Heart left ventricle (tissue), 16 donors: ENCODE measurements at places on chromosomes 7 and 10. TPM values are rescaled to one million over a fixed set of nuclear protein-coding genes. Genes with fewer than 3 reads are reported as not detected.
A peak's percentile ranks its signal among the peaks of the same experiment; 100 is the strongest.

Gene CPA2
- 0.79 TPM for total RNA-seq

DNA sequence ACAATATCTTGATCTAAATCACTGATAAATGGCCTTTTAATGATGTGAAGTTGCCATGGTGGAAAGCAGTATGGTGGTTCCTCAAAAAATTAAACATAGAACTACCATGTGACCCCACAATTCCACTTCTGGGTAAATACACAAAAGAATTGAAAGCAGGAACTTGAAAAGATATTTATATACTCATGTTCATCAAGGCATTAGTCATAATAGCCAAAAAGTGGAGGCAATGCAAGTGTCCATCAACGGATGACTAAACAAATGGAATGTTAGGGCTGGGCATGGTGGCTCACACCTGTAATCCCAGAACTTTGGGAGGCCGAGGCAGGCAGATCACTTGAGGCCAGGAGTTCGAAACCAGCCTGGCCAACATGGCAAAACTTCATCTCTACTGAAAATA is 2.0 kb upstream of the DNAJC12 start:
- DNase-seq, result no peak

DNA sequence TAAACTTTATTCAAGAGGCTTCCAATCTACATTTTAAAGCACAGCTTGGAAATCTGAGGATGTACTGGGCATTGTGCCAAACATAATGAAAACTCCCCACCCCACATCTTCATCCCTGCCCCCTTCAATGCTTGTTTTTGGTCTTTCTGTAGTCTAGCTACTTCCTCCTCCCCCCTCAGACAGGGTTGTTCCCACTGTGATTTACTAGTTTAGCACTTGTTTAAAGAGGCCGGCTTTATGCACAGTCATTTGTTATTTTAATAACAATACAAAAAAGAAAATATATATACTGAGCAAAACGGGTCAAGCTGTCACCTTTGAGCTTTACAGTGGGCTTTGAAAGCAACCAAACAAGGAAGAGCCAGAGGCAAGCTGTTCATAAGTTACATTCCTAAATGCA is 132.6 kb downstream of the CHRM2 start:
- DNase-seq, result no peak

DNA sequence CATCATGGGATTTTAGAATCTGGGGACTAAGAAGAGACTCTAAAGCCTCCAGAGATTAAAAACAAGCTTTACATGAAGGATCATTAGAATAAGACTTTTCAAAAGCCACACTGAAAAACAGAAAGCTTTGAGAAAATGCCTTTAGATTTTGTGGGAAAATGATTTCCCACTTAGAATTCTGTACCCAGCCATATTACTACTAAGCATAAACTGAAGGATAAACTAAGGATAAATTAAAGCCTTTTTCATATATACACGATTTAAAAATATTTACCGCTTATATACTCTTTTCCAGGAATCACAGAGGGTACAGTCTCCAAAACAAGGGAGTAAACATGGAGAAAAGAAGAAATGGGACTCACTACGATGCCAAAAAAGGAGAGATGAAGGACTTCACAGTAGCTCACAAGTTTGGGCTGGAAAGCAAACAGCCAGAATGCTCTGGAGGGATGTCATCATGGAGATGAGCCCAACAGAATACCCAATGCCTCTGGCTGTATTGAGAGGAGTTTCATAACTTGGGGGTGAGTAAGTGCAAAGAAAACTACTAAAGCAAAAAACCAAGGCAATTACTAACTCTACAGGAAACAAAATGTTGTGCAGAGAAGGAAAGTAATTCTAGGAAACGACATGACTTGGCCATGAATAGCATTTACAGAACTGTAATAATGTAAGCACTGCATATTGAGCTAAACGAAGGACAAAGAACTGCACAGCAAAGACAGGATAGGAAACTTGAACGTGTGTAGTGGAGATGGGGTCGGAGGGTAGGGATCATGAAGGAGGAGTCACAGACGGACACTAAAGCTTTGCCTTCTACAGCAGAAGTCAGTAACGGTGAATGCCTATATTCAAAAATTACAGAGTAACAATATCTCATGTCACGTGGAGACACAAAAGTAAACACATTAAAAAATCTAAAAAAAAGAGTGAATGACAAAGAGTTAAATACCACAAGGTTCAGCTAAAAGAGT is 61.4 kb upstream of the ASAH2 start:
- DNase-seq, result no peak

GRCh38 chr10:5565205-5565545 is 40.4 kb downstream of the CALML3 start:
- DNase-seq, result no peak

- DNase-seq, result no peak
Observed at GRCh38 chr10:4046712-4047354, 261.8 kb upstream of the KLF6 start.

GRCh38 chr10:68112837-68113236 is 3.5 kb downstream of the MYPN start:
- no peak for DNase-seq

GRCh38 chr10:34200355-34200901 is 614.7 kb downstream of the PARD3 start:
- no peak for DNase-seq

- no peak for DNase-seq
Observed at GRCh38 chr7:146894927-146895326, 778.3 kb downstream of the CNTNAP2 start.

Gene EPO
- total RNA-seq, result not detected

Gene CUX1
- 146 TPM for total RNA-seq

GRCh38 chr10:124791547-124792348 is at the start of gene EEF1AKMT2:
TSS of gene EEF1AKMT2 (minus strand) at chr10:124791887. CDS start at chr10:124791833, 54 bp downstream.
- peak; percentile 88 for DNase-seq

DNA sequence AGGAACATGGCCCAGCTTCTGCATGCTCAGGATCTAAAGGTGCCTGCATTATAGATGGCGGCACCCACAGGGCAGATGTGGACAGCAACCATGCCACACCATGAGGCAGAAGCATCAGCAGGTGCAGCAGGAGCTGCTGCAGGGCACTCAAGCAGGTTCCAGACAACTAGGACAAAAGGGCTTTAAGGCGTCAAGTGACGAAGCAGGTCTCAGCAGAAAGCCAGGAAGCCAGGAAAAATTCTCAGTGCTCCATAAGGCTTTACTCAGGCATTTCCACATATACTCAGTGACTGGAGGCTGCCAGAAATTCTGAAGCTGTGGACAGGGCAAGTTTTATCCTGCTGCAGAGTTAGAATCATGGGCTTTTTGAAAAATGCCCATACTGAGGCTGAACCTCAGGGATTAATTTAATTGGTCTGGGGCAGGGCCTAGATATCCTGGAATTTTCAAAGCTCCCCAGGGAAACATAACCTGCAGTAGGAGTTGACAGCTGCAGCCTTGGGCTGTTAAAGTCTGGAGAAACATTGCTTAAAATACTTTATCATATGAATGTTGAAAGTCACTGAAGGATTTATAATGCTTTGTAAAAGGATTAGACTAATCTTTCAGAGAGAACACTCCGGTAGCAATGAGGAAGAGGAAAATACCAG is 68.1 kb upstream of the RNF148 start:
- no peak for DNase-seq

- no peak for DNase-seq
Observed at GRCh38 chr10:123798856-123799255, 92.8 kb downstream of the CPXM2 start.

Gene IPMK
- 4.2 TPM for total RNA-seq

DNA sequence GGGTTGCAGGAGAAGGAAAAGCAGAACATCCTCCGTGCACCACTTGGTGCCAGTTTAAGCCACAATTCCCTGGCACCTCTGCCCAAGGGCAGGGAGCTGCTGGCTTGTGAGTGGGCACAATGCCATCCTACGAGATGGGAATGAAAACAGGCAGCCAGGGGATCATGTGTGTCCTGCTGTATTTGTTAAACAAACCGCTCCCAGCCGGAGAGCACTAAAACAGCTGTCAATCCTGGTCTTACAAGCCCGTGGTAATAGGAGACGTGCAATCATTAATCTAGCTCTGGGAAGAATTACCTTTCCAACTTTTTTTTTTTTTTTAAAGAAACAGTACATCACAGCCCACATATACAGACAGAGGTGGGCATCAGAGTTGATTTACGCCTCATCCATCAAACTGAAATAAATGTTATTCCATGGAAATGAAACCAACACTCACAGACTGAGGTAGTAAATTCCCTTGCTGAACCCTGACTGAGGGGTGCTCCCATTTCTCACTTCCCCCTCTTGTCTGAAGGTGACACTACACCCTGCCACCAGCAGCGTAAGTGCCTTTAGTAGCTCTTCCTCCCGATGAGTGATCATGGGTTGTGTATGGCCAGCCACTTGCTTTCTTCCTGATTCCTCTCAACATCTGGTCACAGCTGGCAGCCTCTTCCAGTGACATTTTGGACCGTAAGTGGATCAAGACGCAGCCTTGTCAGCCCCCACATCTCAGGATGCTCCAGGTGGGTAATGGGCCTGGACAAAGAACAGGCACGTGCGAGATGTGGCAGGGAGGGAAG is 143.8 kb downstream of the TEX36 start:
- peak; percentile 32 for DNase-seq

Gene VTI1A
- 33.1 TPM for total RNA-seq

GRCh38 chr7:6175645-6176044 is 96.8 kb downstream of the CYTH3 start:
- DNase-seq, result no peak

- no peak for DNase-seq
Observed at GRCh38 chr10:24825551-24825950, 101.9 kb upstream of the ARHGAP21 start.

- no peak for DNase-seq
Observed at GRCh38 chr7:96388620-96389383, 66.9 kb upstream of the SLC25A13 start.

DNA sequence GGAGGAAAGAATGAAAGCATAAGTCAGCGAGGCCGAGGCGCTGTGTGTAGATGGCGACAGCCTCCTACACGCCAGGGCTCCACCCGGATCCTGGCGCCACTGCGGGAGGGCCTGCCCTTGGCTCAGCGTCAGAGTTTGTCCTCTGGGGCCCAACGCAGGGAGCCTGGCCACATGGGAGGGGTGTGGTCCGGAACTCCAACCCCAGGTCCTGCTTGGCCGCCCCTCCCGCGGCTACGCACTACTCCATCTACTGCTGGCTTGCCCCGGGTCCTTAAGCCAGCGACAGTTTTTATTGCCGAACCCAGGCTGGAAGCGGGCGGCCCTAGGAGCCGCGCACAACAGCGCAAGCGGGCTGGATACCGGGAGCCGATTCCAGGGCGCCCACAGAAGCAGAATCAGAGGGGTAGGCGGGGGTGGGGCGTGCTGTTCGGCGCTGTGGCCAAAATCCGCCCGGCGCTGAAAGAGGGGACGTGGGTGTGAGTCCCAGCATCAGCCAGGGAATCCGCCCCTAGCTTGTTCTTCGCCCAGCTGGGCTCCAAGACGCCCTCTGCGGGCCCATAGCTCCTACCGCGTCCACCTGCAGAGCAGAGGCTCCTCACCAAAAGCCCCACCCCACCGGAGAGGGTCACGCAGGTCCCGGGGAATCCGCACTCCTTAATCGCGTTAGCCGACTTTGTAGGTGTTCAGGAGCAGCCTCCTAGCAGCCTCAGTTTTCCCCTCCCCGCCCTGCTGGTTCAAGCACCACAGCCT is 4.5 kb downstream of the KAZALD1 start:
- peak; percentile 88 for DNase-seq

GRCh38 chr10:110857265-110858171 is 14.2 kb upstream of the PDCD4 start:
- peak; percentile 42 for DNase-seq

DNA sequence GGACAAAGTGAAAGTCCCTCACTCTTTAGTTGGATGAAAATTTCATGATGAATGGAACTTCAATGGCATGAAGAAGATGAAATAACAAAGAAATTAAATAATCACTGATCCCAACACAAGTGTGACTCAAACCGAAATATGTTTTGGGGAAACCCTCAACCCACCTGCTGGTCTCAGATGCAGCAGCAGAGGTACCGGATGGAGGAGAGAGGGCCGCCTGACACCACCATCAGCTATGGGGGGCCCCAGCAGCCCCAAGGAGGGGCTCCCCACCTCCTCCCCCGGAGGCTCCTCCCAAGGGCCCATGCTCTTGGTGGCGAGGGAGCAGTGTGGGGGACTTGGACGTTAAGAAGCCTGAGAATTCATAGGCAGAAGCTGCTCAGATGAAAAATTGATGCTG is 137.2 kb upstream of the ADARB2 start:
- no peak for DNase-seq

DNA sequence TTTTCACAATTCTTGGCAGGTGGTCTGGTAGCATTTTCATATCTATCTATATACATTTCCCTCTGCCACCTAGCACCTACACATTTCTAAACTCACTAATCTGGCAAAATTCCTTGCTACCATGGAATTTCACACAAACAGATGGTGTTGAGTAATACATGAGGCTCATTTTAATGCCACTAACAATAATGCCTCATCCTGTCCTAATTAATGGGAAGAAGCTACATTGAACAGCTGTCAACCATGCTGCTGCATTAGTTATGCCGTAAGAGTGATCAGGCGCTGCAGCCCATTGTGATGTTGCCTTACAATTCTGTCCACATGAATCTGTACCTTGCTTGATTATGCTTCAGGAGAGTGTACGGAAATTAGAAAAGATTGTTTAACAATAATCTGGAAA is 23.2 kb downstream of the COL1A2 start:
- DNase-seq, result no peak

- no peak for DNase-seq
Observed at GRCh38 chr7:98668255-98668654, 51.2 kb downstream of the NPTX2 start.

Gene C10orf105
- total RNA-seq, result not detected

- DNase-seq, result no peak
Observed at GRCh38 chr10:43310872-43311271, 44.0 kb upstream of the RASGEF1A start.

- DNase-seq, result no peak
Observed at GRCh38 chr7:90669492-90669891, 73.4 kb downstream of the CDK14 start.

Gene SPDYE11
- total RNA-seq, result not detected

Gene PAX4
- total RNA-seq, result not detected

DNA sequence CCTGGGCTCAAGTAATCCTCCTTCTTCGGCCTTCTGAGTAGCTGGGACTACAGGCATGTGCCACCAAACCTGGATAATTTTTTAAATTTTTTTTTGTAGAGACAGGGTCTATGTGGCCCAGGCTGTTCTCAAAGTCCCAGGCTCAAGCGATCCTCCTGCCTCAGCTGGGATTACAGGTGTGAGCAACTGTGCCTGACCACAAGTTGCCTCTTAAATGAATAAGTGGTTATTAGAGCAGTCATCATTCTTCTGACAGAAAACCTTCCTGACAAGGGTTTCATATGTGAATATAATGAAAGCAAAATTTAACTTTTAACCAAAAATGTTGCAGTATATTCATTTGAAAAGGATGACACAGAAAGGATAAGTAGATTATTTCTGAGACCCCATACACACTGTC is 532.5 kb downstream of the GRM8 start:
- DNase-seq, result no peak

DNA sequence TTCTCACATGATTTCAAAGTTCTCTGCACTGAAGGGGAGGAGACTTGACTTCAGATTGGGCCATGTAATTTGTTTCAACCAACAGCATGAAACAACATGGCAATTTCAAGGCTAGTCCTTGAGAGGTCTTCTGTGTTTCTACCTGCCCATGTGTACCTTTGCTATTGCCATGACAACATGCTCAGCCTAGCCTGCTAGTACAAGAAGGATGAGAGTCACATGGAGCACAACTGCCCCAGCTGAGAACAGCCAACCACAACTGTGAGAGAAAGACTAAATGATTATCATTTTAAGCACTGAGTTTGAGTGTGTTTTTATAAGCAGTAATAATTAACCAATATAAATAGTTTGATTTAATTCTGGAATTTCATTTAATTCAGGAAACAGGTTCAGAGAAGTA is 41.9 kb downstream of the ANKMY2 start:
- DNase-seq, result no peak

Gene BPGM
- 15.7 TPM for total RNA-seq

- no peak for DNase-seq
Observed at GRCh38 chr10:63423494-63423893, 42.3 kb downstream of the JMJD1C start.
